ENCODE measurements at places on chromosomes 12 and 14.
A peak's percentile ranks its signal among the peaks of the same experiment; 100 is the strongest.

GRCh38 chr12:115149279-115149678 lies 465.3 kb upstream of the TBX3 start:
- no peak for DNase-seq

- DNase-seq = no peak
Observed at GRCh38 chr14:102768223-102769048, 8.8 kb upstream of the TRAF3 start.

DNA sequence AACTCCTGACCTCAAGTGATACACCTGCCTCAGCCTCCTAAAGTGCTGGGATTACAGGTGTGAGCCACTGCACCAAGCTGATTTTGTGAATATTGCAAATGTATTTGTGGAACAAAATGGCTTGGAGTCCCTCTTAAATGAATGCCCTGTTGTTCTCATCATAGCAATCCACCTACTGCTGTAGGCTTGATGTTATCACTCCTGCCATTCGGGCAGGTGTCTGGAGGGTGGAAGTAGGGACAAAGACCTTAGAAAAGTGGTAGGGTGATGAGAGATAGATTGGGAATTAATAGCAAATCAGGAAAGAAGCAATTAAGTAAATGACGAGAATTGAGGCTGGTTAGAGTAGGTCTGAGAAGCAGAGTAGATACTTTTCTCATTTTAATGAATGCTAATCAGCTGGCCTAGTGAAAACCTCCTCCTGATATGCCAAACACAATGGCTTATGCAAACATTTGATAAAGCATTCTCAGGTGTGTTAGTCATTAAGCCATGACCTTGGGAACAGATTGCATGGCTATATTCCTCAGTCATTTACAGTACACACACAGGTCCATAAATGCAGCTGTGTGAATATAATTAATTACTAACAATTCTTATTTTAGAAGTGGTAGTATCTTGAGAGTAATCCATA lies 60.5 kb upstream of the USP44 start:
- DNase-seq = no peak

DNA sequence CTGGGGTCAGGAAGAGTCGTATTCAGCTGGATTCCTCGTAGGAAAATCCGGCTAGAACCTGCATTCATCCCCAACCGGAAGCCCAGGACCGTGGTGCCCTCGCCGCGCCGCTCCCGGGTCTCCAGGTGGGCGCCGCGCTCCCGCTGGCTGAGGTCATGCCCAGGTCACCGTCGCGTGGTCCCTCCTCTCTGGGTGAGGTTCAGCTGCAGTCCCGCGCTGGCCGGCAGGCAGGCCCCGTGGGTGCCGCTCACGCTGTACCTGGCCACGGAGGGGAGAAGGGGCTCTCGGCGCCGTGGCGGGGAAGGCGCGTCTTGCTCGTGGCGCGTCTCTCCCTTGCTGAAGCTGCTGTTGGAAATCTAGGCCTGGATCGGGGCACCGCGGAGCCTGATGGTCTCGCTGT lies 44.5 kb downstream of the LRTM2 start:
- no peak for DNase-seq

- no peak for DNase-seq
Observed at GRCh38 chr14:64637735-64638473, 66.3 kb upstream of the PLEKHG3 start.

GRCh38 chr12:129423041-129423580 lies 480.7 kb downstream of the TMEM132D start:
- no peak for DNase-seq

DNA sequence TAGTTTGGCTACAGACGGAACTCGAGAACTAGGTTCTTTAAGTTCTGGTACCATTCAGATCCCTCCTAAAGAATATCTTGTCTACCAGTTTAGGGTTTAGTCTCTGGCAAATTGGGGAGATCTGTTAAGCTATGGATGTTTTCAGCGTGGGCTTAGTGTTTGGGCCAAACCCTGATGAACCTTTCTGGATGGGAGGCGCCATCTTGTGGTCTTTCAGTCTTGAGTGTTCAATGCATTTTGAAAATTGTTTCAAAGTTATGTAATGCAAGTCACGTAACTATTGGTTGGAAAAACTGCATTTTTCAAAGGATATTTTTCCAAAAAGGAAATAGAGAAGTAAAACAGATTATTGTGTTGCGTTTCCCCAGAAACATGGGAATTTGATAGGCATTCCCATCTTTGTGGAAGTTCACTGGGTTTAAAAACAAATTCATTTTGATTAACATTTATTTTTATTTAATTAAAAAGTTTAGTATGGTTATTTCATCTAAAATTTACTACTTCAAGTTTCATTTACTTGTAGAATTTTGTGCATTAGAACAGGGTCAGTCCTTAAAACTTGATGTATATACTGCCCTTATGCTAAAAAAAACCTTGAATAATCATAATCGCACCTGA lies 169.0 kb downstream of the PRIMA1 start:
- DNase-seq = peak; percentile 19

GRCh38 chr12:41327096-41327895 lies 139.2 kb downstream of the PDZRN4 start:
- no peak for DNase-seq

- DNase-seq = peak; percentile 63
Observed at GRCh38 chr12:120468821-120469449, 613 bp downstream of the SRSF9 start.

DNA sequence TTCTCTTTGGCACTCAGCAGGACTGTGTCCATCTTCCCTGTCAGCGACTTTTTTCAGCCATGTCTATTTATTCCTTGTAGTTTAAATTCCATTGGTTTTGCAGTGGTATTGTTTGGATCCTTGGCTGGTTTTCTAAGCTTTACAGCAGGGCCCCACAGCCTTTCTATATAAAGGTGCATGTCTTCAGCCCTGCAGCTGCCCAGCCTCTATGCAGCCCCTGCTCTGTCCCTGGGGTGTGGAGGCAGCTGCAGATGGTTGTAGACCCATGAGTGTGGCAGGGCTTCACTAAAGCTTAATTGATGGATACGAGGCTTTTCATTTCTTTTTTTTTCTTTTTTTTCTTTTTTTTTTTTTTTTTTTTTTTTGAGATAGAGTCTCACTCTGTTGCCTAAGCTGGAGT lies 29.7 kb downstream of the SFSWAP start:
- DNase-seq = no peak

- no peak for DNase-seq
Observed at GRCh38 chr14:100719976-100720520, 6.6 kb upstream of the DLK1 start.
